ENCODE measurements at places on chromosomes 4 and X.
A peak's percentile ranks its signal among the peaks of the same experiment; 100 is the strongest.

- peak; percentile 50 for DNase-seq
Observed at GRCh38 chrX:120310861-120311726, at the start of gene TMEM255A. TSS of gene TMEM255A (minus strand) at chrX:120311461. CDS start at chrX:120311309, 152 bp downstream.

DNA sequence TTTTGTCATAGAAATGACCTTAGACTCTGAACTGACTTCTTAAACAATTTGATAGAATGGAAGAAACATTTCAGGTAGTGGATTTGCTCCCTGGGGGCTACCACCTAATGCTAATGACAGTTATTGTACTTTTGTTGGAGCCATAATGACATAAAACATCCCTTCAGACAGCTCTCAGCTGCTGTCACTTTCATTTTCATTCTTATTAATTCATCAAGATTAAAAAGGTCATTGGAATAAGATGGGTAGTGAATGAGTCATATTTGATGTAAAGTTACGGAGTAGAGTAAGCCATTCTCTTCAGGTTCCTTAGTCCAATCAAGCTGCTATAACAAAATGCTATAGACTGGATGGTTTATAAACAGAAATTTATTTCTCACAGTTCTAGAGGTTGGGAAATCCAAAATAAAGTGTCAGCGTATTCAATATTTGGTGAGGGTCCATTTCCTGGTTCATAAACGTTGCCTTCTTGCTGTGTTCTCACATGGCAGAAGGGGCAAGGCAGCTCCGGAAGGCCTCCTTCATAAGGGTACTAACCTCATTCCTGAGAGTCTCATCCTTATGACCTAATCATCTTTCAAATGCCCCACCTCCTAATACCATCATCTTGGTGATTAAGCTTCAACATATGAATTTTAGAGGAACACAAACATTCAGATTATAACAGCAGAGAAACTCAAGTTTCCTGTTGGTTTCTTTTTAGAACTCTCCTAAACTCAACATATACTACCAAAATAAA, 268.5 kb downstream of the ARAP2 start:
- no peak for DNase-seq

DNA sequence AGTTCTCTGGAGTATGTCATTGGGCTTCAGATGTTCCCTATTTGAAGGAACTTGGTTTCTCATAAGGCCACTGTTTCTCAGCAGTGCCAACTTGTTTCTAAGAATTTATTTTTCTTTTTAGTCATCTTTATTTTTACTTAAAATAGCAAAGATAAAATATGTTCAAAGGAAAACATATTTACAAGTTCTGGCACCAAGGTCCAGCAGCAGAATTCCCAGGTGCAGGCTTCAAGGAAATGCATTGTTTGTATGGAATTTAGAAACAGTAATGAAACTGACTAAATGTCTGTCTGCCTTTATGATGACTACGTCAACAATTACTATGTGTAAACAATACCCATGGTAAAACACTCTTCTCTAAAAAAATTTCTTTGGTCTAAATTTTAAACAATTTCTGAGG, 109.6 kb downstream of the IL15 start:
- DNase-seq: no peak

GRCh38 chrX:98065151-98065550, 1181.4 kb downstream of the RPA4 start:
- no peak for DNase-seq

DNA sequence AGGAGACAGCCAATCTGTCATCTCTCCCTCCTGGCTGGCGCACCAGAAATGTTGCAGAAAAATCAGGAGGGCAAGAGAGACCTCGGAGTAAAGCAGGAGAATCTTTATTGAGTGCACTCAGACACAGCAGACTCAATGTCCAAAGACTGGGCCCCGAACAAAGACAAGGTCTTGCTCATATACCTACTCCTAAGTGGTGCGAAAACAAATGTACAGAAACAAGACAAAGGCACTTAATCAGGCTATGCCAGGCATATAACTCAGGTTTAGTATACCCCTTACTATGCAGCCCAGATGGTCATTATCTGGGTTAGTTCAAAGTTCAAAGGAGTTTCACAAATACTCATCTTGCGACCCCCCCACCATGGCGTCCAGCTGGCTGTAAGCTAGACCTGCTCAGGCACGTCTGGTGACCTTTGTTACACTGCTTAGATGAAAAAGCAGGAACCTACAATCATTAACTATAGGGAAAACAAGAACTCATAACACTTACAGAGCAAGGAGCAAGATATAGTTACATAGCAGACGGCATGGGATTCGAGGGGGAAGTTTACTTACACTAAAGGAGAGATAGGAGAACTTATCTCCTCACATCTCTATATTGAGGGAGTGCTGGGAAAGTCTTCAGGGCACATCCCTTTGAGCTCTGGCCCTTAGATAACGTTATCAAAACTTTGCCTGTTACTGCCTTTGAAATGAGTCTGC, 27.5 kb downstream of the SULT1E1 start:
- no peak for DNase-seq
